ENCODE measurements at places on chromosomes 5 and 9.

DNA sequence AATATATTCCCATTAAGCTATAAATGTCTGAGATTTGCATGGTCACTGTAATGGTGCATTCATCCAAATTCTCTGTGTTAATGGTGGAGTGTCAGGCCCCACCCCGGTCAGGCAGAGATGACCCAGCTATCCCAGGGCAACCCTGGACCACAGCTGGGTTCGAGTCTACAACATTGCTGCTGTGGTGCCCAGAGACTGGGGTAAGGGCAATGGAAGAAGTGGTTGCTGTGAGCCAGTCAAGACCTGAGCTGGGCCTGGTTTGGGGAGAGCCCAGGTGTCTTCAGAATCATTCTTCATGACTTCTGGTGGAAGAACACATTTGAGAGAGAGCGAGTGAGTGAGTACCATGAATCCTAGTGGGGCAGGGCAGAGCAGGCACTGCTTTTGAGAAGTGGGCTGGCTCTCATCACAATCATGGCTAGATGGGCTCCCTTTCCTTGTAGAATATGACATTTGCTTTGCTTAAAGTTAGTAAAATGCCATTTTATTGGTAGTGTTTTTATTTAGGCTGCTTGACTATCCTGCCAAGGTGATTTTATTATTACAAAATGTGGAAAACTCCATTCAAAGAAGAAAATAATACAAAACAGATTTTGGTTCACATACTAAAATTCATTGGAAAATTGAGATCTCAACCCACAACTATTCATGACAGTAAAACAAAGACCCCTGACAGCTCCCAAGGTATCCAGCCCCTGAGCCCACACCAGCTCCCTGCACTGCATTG lies 125.8 kb upstream of the SLC25A48 start:
- DNase-seq, result no peak

GRCh38 chr5:56532466-56532865 lies 282.9 kb upstream of the MAP3K1 start:
- no peak for DNase-seq

GRCh38 chr5:56422076-56422762 lies 189.1 kb upstream of the ANKRD55 start:
- no peak for DNase-seq

DNA sequence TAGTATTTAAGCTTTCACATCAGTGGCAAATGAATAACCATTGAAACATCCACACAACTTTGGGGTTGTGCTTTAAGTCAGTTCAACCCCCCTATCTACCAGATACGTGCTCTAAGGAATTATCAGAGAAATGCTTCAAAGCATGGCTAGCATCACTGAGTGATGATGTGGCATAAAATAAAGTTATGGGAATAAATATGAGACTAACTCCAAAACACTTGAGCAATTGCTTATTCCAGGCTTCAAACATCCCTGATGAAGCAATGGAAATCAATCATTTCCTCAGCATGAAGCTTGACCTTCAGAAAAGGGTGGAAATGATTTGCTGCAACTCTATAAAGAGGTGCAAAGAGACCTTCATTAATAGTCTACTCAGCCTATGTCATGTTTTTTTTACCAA lies 292.0 kb upstream of the SMC2 start:
- DNase-seq, result no peak

GRCh38 chr9:83959061-83959460 lies 21.0 kb downstream of the HNRNPK start:
- no peak for DNase-seq

DNA sequence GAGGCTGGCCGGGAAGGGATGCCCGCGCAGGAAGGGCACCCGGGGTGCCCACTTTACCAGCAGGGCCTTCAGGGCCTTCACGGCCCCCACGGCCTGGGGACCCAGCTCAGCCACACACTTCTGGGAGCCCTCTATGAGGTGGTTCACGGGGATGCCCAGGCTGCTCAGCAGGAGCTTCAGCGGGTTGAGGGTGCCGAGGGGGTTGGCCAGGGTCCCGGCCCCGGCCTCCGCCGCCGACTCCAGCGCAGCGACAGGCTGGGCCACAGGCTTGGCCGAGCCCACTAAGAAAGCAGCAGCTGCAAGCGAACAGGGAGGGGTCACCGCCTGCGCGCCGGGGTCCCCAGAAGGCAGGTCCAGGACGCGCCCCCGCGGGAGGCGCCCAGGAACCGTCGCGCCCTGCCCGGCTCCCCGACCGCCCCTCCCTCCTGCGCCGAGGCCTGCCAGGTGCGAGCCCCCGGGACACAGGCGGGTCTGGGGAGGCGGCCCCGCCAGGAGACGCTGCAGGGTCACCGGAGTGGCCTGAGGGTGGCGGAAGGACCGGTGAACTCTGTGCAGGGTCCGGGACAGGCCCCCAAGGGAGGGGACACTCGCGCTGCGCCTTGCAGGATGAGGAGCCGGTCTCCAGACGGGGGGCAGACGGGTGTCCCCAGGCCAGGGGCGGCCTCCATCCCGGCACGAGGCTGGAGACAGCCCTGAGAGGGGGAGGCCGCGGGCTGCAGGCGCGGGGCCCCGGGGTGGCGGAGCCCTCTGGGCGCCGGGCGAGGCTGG lies 572 bp downstream of the SCGB3A1 start:
- no peak for DNase-seq
